ENCODE measurements at places on chromosomes 1 and 21. TPM values are rescaled to one million over a fixed set of nuclear protein-coding genes. Genes with fewer than 3 reads are reported as not detected.

AMY1B gene
- not detected for total RNA-seq

SHISAL2A gene
- not detected for total RNA-seq

LAMB3 gene
- 6.8 TPM for total RNA-seq

IVL gene
- total RNA-seq = 1.1 TPM

C1orf87 gene
- total RNA-seq = not detected

MTMR11 gene
- 13.1 TPM for total RNA-seq

- no peak overlapping the region for H3K4me3 ChIP-seq
- H3K27me3 ChIP-seq = no peaks in the 10 kb centered on the region
- no peaks in the 10 kb centered on the region for H3K4me1 ChIP-seq
These were observed 31.7 kb upstream of the CAPZB start for GRCh38 chr1:19517017-19517416.

DNA sequence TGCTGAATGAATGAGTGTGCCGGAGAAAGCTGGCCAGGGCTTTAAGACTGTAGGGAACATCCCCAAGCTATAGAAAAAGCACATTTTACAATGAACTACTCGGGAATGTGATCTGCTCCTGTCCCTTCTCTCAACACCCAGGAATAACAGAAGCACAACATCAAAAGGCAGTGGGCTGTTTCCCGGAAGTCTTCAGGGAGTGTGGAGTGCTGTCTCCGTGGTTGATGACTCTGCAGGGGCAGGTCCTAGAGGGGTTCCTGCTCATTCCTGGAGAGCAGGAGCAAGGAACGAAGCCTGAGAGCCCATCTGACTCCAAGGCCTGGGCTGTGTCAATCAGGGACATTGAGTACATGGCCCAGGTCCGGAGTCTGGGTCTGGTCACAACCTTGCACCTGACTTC is 4.9 kb upstream of the IL22RA1 start:
- peaks cover 18% of the 10 kb centered on the region for H3K27me3 ChIP-seq
- DNase-seq = no peak
- no peak overlapping the region for H3K4me3 ChIP-seq
- H3K27ac ChIP-seq = no peak overlapping the region

DNA sequence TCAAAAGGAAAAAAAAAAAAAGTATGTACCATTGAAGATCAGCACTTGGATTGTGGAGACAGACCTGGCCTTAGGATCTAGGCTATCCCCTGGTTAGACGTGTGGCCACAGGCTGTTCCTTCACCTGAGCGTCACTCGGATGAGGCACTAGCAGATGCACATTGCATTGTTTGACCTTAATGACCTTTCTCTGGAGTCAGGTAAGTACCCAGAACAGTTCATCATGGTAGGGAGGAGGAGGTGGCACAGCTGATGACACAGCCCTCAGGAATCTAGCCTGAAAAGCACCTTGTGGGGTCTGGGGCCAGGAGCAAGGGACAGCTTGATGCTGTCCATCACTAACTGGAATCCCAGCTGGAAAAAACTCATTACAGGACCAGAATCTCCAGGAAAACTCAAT is 21.2 kb downstream of the NECAP2 start:
- peaks cover 36% of the 10 kb centered on the region for H3K36me3 ChIP-seq
- no peaks in the 10 kb centered on the region for H3K4me1 ChIP-seq
- no peaks in the 10 kb centered on the region for H3K27me3 ChIP-seq
- no peak overlapping the region for H3K4me3 ChIP-seq
- no peak for DNase-seq

GRCh38 chr1:226092965-226093364 is 30.4 kb downstream of the H3-3A start:
- no peak overlapping the region for H3K4me3 ChIP-seq
- H3K27ac ChIP-seq = no peak overlapping the region
- no peaks in the 10 kb centered on the region for H3K27me3 ChIP-seq
- H3K4me1 ChIP-seq = peaks cover 6% of the 10 kb centered on the region
- no peaks in the 10 kb centered on the region for H3K36me3 ChIP-seq

- no peaks in the 10 kb centered on the region for H3K27me3 ChIP-seq
- no peak overlapping the region for H3K4me3 ChIP-seq
- H3K4me1 ChIP-seq = no peaks in the 10 kb centered on the region
- no peak for DNase-seq
These were observed 298.6 kb upstream of the ST6GALNAC5 start for GRCh38 chr1:76568573-76569238.

- H3K27me3 ChIP-seq = no peaks in the 10 kb centered on the region
- DNase-seq = no peak
- no peaks in the 10 kb centered on the region for H3K36me3 ChIP-seq
- no peaks in the 10 kb centered on the region for H3K4me1 ChIP-seq
- no peak overlapping the region for H3K27ac ChIP-seq
These were observed 7.3 kb downstream of the MIIP start for GRCh38 chr1:12026586-12026985.

DNA sequence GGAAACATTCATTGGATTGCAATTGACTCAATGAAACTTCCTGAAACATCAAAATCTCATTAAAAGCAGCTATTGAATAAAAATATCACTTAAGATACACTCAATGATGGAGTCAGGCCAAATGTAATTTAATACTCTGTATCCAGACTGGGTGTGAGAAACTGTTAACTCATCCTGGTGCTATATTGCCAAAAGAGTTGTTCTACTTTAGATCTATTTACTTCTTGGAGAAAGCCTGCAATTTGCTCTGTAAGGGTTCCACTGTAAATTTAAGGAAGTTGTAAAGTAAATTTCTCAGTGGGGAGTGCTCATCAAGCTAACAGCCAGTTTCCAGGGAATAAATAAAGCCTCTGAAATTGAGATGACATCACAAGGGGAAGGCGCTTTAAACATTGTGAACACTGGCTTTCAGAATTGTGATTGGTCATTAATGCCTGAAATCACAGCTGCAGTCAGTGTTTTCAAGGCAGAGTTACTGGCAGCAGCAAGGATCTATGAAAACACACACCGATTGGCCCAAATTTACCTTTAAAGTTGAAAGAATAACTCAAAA is 91.4 kb downstream of the OLFM3 start:
- no peak overlapping the region for H3K27ac ChIP-seq
- H3K4me1 ChIP-seq = no peaks in the 10 kb centered on the region
- H3K27me3 ChIP-seq = no peaks in the 10 kb centered on the region
- no peaks in the 10 kb centered on the region for H3K36me3 ChIP-seq

GRCh38 chr1:175367896-175368295 is 175.3 kb upstream of the KIAA0040 start:
- H3K36me3 ChIP-seq = no peaks in the 10 kb centered on the region
- no peaks in the 10 kb centered on the region for H3K4me1 ChIP-seq
- H3K27ac ChIP-seq = no peak overlapping the region
- no peak overlapping the region for H3K4me3 ChIP-seq
- no peak for DNase-seq
- H3K27me3 ChIP-seq = no peaks in the 10 kb centered on the region
